Stomach (tissue), 19 donors: ENCODE measurements at places on chromosomes 3 and 15. TPM values are rescaled to one million over a fixed set of nuclear protein-coding genes. Genes with fewer than 3 reads are reported as not detected.

DLL4 gene
- polyA plus RNA-seq: 0.56 TPM

FEZF2 gene
- not detected for polyA plus RNA-seq

ROBO2 gene
- 0.45 TPM for polyA plus RNA-seq

FETUB gene
- polyA plus RNA-seq: 0.63 TPM

ENTPD3 gene
- 3.8 TPM for polyA plus RNA-seq

CCNL1 gene
- 14.0 TPM for polyA plus RNA-seq

ARMC8 gene
- 16.6 TPM for polyA plus RNA-seq

SLC22A13 gene
- polyA plus RNA-seq: not detected

GOLGA8R gene
- polyA plus RNA-seq: 0.40 TPM

TUSC7 gene
- not detected for polyA plus RNA-seq

THSD4 gene
- polyA plus RNA-seq: 1.8 TPM

CHAC1 gene
- polyA plus RNA-seq: 25.5 TPM

SLC51B gene
- 0.38 TPM for polyA plus RNA-seq

DCP1A gene
- 4.6 TPM for polyA plus RNA-seq

CCDC174 gene
- polyA plus RNA-seq: 15.3 TPM

DOCK3 gene
- polyA plus RNA-seq: not detected

SERPINI2 gene
- polyA plus RNA-seq: 1.1 TPM

UQCRC1 gene
- 347 TPM for polyA plus RNA-seq

CCRL2 gene
- polyA plus RNA-seq: 0.76 TPM

TMED3 gene
- 93.9 TPM for polyA plus RNA-seq

ADAMTS17 gene
- 1.1 TPM for polyA plus RNA-seq

CDCP1 gene
- polyA plus RNA-seq: 7.8 TPM

STAB1 gene
- 33.7 TPM for polyA plus RNA-seq

ANKUB1 gene
- not detected for polyA plus RNA-seq

CFAP91 gene
- 1.5 TPM for polyA plus RNA-seq

SCN5A gene
- 0.05 TPM for polyA plus RNA-seq

NIPA2 gene
- polyA plus RNA-seq: 12.5 TPM

DHFR2 gene
- 1.1 TPM for polyA plus RNA-seq

MINDY4B gene
- not detected for polyA plus RNA-seq

UROC1 gene
- not detected for polyA plus RNA-seq

ATP13A4 gene
- polyA plus RNA-seq: 13.1 TPM
